ENCODE measurements at places on chromosomes 5 and 9.

DNA sequence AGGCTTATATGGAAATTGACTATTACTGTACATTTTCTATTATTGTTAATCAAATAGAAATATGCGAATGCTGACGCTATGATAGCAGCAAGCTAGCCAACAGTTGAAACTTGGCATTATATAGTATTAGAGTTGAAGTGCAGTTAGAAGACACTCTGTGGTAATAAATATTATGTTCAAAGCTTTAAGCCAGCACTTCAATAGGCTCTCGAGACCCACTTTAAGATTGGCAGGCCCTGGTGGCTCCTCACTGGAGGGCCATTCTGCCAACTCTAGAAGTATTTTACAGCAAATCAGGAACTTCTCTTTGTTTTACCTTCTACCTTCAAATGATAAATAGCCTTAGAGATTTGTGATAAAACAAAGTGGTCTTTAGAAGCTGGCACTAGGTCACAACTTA lies 2029.0 kb upstream of the WWC1 start:
- DNase-seq = no peak

GRCh38 chr5:87243161-87243844 lies 24.4 kb upstream of the RASA1 start:
- peak; percentile 31 for DNase-seq

- DNase-seq = peak; percentile 69
Measured at GRCh38 chr5:52948418-52949076, 40.6 kb upstream of the ITGA2 start.

GRCh38 chr9:2155966-2156365 lies 140.8 kb downstream of the SMARCA2 start:
- DNase-seq = no peak

DNA sequence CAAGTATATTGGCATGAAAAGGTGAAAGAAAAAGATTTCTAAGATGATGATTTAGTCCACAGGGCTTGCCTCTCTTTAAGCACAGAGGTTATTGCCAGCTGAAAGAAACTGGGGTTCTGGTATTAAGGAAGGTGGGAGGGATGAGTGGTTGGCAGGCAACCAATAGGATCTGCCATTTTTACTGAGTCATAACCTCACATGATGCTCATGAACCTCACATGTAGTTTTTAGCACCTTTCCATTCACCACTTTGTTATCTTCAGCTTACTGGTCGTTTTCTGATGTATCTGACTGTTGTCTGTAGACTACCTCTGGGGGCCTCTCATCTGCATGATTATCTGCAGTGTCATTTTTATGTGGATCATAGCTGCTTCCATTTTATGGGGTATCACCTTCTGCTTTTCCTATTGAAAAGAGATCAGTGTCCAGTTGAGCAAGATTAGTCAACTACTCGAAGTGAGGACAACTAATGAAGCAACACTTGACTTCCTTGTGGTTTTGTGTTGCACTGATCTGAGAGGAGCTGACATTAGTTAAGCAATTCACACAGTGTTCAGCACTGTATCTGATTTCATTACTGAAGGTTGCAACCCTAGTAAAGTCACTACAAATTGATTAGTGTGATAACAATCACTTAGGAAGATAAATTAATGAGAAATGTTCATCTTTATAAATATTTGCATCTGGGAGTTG lies 186.3 kb downstream of the SGCD start:
- DNase-seq = no peak

DNA sequence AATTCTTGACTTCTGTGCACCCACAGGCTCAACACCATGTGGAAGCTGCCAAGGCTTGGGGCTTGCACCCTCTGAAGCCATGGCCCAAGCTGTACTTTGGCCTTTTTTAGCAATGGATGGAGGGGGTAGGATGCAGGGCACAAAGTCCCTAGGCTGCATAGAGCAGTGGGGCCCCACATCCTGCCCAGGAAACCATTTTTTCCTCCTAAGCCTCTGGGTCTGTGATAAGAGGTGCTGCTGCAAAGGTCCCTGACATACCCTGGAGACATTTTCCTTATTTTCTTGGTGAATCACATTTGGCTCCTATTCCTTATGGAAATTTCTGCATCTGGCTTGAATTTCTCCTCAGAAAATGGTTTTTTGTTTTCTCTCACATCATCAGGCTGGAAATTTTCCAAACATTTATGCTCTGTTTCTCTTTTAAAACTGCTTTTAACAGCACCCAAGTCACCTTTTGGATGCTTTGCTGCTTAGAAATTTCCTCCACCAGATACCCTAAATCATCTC lies 482.7 kb upstream of the TLE4 start:
- no peak for DNase-seq

- DNase-seq = no peak
Measured at GRCh38 chr9:27078685-27079084, 30.3 kb upstream of the TEK start.

- no peak for DNase-seq
Measured at GRCh38 chr9:111399772-111400563, 69.9 kb upstream of the OR2K2 start.

DNA sequence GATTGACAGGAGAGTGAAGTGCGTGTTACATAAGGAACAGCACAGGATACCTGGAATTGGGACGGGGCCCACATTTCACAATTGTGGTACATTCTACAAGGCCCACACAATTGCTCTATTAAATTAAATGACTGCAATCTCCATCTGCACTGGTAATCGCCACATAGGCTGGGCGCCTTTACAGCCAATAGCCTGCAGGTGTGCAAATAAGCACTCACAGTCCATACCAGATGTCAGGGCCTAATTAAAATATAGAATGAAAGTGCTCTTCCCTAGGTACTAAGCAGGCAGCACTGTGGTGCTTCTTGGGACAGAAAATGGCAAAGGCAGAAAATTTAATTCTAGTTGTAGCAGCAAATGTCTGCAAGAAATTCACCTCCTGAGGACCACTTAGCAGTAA lies 82.7 kb downstream of the ATP10B start:
- DNase-seq = no peak
